ENCODE measurements at places on chromosomes 4 and X.
A peak's percentile ranks its signal among the peaks of the same experiment; 100 is the strongest.

- DNase-seq = no peak
Measured at GRCh38 chrX:150219374-150220185, 143.5 kb upstream of the MAMLD1 start.

DNA sequence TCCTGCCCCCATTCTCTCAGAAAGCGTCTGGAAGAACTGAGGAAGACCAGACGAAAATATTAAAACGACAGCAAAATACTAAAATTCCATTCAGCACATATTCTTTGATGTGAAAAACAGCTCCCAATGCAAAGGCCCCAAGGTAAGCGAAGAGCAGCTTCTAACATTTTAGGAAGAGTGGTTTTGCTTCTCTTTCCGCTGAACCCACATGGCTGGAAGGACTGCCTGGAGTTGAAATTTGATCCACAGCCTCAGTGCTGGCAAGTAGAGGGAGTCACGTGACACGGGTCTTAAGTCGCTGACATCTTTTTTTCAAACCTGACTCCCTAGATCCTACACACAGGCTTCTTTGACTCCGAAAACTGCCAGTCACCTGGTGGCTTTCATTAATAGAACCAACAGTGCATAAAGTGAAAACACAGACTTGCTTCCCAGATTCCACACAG lies at the start of gene FAM13A:
Gene FAM13A, minus strand, starts transcription at position 233 of the 446 bp plus-strand sequence. Its CDS starts 221 bp downstream, at position 12.
- DNase-seq = no peak

DNA sequence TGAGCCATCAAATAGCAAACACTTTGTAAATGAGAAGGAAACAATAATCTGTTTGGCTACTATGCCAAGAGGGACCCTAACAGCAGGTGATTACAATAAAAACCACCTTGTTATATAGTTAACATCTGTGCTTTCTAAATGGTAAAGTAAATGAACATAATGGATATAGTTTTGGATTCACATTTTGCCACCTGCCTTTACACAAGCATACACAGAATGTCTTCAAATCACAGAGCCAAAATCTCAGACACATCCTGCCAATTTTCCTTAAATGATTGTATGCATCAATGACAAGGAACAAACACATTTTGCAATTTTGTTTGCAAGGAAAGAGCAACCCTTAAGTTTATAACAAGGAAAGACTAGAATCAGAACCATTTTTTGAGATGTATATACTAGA lies 334.2 kb downstream of the FSTL5 start:
- DNase-seq = no peak

GRCh38 chr4:139734875-139735380 lies 69.3 kb downstream of the MGST2 start:
- DNase-seq = peak; percentile 90

DNA sequence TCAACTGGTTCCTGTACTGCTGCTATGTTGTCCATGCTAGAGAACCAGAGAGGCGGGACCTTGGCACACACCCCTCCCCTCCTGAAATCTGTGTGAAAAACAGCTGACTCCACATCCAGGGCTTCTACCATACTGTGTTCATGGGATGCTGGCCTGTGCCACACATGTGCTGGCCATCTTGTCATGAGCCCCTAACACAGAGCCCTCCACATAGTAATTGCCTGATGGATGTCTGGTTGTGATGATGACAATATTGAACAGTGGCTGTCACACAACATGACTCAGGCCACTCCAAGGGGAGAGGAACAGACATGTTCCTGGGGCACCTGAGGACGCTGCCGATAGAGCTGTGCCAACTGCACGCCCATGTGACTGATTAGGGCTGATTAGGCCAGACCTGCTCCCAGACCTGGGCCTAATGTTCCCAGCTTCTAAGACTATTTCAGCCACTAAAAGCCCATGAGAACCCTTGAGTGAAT lies 13.1 kb downstream of the SLC25A5 start:
- peak; percentile 78 for DNase-seq

DNA sequence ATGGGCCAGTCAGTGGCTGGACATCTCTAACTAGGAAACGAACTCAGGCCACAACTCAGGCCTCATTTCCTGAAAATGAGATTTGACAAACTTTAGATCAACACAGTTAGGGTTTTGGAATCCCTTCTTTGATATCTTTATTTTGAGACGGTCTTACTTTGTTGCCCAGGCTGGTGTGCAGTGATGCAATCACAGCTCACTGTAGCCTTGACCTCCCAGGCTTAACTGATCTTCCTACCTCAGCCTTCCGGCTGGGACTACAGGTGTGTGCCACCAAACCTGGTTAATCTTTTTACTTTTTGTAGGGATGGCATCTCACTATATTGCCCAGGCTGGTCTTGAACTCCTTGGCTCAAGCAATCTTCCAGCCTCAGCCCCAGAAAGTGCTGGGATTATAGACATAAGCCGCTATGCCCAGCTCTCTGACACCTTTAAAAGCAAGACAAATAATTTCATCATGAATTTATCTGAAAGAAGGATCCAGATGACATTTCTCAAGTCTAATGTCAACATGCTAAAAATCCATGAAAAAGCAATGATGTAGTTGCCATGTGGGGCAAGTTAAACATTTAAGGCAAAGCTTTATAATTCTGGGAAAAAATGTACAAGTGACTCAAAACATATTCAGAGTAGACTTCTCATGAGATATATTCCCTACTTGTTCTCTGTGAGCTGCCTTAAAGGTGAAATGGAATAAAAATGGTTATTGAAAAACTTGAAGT lies 89.1 kb upstream of the CBR4 start:
- no peak for DNase-seq

DNA sequence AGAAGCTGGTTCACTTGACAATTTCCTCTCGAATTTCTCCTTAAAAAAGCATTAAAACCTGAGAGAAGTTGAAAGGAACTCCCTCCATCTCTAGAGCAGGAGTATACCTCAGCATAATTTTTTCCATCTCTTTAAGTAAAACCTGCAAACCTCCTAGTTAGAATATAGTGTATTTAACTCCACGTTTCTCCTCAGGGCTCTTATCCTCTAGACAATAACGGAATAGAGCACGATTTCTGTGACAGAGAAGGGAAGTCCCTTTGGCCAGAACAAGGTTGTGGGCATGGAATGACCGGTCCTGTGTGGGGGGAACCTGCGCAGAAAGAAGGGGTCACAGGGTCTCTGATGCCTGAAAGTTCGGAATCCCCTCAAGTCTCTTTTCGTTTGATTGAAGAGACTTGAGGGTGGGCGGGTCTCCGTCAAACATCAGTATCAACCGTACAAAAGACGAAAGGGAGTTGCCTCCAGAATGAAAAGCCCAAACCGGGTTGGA lies 697 bp downstream of the ZNF280C start:
- no peak for DNase-seq

DNA sequence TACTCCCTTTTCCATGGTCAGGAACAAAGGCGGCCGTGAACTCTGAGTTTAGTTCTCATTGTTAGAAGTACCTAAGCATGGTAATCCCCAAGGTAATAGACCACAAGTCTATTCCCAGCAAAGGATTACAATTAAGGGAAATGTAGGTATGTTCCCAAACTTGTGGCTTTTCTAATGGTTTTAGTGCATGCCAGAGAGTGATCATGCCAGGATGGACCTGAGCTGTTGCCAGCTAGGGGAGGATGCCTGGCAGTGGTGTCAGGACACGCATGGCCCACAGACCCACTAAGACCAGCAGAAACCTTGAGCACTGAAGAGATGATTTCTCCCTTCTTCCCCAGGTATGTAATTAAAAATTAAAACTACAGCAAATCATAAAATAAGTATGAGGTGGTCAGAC lies 60.8 kb downstream of the COQ2 start:
- DNase-seq = no peak

- DNase-seq = no peak
Measured at GRCh38 chr4:136922066-136922465, 610.2 kb downstream of the PCDH18 start.

All from pancreas (tissue), 10 donors.